ENCODE measurements at places on chromosomes 11 and 22.

DNA sequence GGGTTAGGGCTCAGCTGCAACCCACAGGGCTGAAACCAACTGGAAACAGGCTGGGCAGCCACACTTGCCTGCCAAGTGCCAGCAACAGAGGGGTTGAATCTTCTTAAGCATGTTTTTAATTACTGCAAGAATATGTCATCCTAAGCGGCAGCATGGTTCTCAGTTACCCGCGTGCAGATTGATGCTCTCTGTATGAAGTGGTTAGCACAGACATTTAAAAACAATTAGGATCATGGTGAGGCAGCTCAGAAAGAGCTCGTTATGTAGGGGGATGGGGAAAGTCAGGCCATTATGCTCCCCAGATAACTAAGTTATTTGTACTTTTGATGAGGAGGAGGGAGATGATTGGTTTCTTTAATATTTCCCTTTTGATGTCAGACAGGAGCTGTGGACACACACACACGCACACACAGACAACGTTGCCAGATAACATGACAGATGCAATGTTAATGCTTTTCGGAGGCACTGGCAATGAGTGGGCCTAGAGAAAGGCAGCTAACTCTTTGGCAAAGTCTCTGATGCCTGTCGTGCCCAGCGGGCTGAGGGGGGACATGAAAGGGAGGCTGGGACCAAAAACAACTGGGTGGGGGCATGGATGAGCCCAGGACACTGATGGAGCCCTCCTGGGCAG is 389.7 kb downstream of the NXPE2 start:
- DNase-seq: no peak

DNA sequence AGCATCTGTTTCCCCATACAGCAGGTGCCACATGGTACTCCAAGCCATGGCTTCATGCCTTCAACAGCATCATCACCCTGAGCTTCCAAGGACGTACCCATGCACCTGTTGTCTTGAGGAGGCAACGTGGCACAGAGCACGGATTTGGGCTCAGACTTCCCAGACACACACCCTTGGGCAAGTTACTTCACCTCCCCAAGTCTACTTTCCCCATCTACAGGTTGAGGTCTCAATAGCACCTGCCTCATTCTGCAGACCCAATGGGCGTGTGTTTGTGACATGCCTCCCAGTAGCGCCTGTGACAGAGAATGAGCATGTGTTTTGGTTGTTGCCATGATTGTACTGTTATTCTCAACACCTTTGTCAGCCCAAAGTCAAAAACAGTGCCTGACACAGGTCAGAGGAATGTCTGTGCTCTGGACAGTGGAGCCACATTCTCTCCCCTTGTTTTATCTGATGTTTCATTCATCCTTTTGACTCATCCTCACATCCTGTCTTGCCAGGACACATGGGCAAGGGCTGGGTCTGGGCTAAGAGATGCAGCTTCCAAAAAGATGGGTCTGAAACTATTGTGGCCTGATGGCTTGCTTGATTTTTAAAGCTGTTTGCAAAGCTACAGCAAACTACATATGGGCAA is 53.4 kb upstream of the CCND1 start:
- DNase-seq: no peak

GRCh38 chr11:83158965-83159901 is 2.3 kb downstream of the PCF11 start:
- no peak for DNase-seq

GRCh38 chr11:63916837-63917691 is at the start of gene RCOR2:
Gene RCOR2, minus strand, starts transcription at chr11:63917164. Its CDS starts 708 bp downstream, at chr11:63916456.
- DNase-seq: peak; percentile 68

- no peak for DNase-seq
These were observed 104.3 kb downstream of the MRTFA start for GRCh38 chr22:40531951-40532900.

DNA sequence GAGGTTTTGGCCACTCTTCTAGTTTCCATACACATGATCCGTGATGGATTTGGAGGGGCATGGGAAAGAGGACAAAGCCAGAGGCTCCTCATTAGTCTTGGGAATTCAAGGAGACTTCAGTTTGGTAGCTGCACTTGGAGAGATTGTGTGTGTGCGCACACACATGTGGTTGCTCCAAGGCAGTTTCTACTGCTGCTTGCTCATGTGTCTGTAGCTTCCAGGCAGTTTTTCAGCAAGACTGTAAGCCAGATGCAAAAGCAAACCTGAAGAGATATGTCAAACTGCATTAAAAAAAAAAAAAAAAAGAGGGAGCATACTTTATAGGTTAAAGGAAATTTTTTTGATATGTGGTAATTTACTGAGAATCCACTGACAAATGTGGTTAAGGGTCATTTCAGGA is 95.7 kb downstream of the OSBP2 start:
- no peak for DNase-seq

DNA sequence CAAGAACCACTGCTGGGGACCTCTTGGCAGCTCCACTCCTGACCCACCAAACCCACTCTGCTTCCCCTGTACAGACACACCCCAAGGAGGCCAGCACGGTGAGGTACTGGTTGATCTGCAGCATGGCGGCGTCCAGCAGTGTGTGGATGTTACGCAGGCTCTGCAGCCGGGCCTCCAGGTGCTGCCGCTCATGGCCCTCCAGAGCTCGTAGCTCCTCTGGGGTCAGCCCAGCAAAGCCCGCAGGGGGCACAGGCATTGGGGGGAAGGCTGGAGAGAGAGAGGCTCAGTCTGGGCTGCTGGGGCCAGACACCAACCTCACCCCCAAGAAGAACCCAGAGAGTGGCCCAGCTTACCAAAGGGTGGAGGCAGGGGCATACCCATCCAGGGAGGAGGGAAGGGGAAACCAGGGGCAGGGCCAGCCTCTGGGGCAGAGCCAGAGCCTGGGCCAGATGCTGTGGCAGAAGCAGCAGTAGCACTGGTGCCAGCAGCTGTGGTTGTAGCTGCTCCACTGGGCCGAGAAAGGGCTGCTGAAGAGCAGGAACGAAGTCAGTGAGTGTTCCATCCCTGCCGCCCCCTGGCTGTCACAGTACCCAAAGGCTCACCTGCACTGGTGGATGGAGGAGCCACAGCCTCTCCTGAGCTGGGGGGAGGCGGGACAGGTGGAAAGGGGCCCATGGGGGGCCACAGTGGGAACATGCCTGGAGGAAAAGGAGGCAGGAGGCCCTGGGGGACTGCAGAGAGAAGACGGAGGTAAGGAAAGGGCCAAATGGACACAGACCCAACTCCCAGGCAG is 4.5 kb downstream of the SYVN1 start:
- DNase-seq: no peak

GRCh38 chr22:24865508-24865907 is 59.5 kb downstream of the SGSM1 start:
- DNase-seq: no peak

GRCh38 chr11:99519095-99519494 is 498.3 kb downstream of the CNTN5 start:
- no peak for DNase-seq

GRCh38 chr11:66901964-66902390 is 45.1 kb downstream of the LRFN4 start:
- no peak for DNase-seq

GRCh38 chr22:48955351-48956311 is 872.0 kb downstream of the BRD1 start:
- no peak for DNase-seq

GRCh38 chr22:37105154-37105553 is 4.4 kb downstream of the TMPRSS6 start:
- DNase-seq: no peak

GRCh38 chr11:114340311-114341131 is 44.3 kb downstream of the NNMT start:
- peak; percentile 36 for DNase-seq

DNA sequence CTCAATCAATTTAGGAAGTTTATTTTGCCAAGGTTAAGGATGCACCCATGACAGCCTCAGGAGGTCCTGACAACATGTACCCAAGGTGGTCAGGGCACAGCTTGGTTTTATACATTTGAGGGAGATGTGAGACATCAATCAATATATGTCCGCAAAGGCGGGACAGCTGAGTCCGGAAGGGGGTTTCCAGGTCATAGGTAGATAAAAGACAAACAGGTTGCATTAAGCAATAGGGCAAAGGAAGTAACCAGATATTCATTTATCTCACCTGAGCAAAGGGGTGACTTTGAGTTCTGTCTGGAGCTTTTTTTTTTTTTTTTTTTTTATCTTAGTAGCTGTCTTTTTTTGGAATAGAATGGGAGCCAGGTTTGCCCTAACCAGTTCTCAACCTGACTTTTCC is 2.0 kb upstream of the TRIM34 start:
- DNase-seq: no peak

- DNase-seq: no peak
These were observed 14.0 kb upstream of the LMO1 start for GRCh38 chr11:8277691-8278090.

- no peak for DNase-seq
These were observed 825 bp downstream of the SLC1A2 start for GRCh38 chr11:35418282-35419183.

DNA sequence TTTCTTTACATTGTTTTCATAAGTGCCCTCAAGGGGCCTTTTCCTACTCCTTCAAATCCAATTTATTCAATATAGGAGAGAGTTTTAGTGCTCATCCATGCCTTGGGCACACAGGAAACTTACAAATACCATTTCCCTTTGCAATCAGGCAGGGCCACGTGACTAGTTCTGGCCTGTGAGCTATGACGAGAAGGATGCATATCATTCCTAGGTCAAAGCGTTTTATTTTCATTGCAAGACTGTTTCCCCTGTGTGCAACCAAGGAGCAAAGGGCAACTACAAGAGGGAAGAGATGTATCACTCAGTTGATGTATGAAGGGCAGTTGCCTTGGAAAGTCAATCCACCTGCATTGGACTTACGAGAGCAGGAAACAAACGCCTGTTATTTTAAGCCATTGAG is 1.9 kb upstream of the TRAF6 start:
- DNase-seq: no peak
